ENCODE measurements at places on chromosomes 5 and 9. TPM values are rescaled to one million over a fixed set of nuclear protein-coding genes. Genes with fewer than 3 reads are reported as not detected.
A peak's percentile ranks its signal among the peaks of the same experiment; 100 is the strongest.

Gene LCN15
- total RNA-seq = not detected

Gene CDH6
- 76.6 TPM for total RNA-seq

- no peak for DNase-seq
Measured at GRCh38 chr9:117691367-117691766, 12.8 kb upstream of the TLR4 start.

- peak; percentile 42 for DNase-seq
Measured at GRCh38 chr5:109413458-109413857, 3.7 kb upstream of the PJA2 start.

DNA sequence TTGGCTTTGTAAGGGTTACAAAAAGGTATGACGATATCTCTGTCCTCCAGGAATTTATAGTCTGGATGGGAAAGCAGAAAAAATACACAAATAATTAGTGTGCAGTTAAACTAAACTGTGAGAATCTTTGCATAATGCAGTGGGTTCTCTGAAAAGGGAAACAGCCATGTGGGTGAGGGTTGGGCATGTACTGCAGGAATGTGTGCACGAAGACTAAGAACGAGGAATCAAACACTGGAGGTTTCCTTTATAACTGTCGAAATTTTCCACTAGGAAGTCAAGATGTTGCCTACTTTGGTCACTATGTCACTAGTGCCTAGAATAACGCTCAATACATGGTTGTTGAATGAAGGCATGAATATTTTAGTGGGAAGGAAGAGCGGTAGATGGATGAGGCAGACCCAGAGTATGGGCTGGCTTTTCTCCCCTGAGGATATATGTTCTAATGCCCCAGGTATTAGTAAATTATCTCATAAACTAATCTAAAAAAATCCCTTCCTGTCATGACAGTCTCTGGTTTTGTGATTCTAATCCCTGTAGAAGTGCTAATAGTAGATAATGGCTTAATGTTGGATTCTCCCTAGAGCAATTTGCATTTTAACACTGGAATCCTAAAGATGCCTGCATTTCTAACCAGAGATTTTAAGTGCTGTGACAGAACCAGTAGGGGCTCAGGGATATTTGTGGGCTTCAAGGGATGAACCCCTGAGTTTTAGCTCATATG lies 227.3 kb downstream of the NMUR2 start:
- DNase-seq = no peak

DNA sequence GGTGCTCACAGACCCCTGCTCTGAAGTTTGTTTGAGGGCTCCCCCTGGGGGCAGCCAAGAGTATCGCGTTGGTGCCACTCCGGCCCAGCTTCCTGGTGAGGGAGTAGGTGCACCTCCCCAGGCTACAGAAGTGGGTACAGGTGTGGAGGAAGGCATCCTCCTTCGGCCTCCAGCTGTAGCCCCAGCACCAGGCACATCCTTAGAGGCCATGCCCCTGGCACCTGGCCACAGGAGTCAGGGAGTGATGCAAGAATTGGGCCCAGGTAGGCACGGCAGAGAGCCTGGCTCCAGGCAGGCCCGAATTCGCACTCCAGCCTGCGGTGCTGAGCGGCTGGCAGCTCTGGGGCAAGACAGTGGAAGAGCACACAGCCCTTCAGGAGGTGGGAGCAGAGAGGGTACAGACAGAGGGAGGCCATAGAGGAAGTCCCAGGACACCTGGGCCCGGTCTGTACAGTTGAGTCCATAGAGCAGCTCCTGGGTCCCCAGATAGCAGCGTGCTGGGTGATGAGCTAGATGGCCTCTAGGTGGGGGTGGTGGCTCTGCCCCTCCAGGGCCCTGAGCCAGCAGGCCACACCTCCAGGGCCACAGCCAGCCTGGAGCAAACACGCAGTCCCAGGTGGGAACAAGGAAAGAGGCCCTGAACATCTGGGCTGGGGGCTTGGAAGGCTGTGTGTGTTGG lies 2.4 kb downstream of the SAPCD2 start:
- peak; percentile 72 for DNase-seq

- DNase-seq = no peak
Measured at GRCh38 chr5:56345352-56345751, 112.2 kb upstream of the ANKRD55 start.

GRCh38 chr5:154308443-154309370 lies 118.2 kb downstream of the GALNT10 start:
- peak; percentile 17 for DNase-seq

DNA sequence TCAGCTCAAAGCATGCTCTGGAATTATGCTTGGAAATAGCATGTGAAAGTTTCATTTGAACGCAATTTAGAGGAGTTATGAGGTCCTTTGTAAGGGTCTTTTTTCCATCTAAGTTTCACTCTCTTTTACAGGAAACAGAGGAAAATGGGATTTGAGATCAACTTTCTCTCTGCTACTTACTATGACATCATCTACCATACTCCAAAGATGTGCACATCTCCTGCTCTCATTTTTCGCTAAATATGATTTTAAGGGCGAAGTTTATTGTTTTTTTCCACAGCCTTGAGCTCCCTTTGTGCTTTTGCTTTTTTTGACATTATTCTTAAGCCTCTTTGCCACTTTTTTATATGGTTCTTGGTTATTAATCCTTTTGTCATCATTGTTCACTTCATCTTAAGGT lies 125.6 kb downstream of the NNT start:
- DNase-seq = no peak

GRCh38 chr5:74665273-74665672 lies 19.8 kb upstream of the HEXB start:
- no peak for DNase-seq

DNA sequence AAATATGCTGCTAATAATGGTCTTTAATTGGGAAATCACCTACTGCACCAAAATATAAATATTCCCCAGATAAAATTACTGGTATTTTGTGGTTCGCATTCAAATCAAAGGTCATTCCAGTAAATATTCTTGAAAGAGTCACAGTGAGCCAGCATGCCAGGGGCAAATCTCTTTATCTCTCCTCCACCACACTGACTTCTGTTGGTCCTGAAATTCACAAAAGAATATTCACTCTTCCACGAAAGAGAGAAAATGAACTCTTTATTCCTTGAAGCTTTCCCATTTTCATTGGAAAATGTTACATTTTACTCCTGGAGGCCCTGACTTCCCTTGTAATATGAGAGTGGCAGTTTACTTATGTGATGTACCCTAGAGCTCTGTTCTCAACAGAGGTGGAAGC lies 39.7 kb downstream of the ZNF366 start:
- no peak for DNase-seq

GRCh38 chr9:128636556-128637530 lies 19.8 kb downstream of the DYNC2I2 start:
- no peak for DNase-seq

DNA sequence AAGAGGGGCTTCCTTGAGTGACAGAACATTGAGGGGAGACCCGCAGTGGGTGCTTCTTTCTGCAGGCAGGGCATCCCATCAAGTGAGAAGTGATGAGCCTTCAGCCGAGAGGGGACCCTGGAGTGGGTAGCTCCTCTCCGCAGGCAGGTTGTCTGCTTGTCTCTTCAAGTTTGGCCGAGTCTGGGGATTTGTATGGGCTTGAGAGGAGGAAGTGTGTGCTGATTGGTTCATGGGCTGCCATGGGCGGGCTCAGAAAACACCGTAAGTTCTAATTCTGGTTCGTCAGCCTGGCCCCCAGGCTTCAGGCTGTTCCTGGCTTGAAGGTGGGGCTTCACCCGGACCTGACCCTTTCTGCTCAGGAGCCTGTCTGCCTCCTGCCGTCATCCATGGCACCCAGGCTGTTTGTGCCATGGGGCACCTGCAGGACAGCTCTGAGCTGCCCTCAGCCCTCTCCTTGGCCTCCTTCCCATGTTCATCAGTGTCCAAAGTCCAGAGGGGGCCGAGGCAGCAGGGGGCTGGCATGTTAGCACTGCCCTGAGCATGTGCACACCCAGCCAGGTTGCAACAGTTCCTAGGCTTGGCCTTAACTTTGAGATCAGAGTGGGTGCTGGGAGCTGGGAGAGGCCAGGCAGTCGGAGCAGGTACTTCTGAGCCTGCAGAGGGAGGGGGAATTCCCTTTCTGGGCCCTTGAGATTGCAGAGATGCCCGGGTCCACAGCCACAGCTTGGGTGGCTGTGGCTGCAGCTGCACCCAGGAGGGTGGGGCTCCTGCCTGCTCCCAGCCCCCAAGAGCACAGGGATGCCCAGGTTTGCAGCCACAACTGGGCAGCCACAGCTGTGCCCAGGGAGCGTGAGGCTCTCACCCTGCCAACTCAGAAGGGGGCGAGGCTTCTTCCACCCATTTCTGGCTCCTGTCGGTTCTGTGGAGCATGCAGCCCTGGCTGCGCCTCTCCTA lies 13.5 kb upstream of the DHFR start:
- DNase-seq = peak; percentile 44

DNA sequence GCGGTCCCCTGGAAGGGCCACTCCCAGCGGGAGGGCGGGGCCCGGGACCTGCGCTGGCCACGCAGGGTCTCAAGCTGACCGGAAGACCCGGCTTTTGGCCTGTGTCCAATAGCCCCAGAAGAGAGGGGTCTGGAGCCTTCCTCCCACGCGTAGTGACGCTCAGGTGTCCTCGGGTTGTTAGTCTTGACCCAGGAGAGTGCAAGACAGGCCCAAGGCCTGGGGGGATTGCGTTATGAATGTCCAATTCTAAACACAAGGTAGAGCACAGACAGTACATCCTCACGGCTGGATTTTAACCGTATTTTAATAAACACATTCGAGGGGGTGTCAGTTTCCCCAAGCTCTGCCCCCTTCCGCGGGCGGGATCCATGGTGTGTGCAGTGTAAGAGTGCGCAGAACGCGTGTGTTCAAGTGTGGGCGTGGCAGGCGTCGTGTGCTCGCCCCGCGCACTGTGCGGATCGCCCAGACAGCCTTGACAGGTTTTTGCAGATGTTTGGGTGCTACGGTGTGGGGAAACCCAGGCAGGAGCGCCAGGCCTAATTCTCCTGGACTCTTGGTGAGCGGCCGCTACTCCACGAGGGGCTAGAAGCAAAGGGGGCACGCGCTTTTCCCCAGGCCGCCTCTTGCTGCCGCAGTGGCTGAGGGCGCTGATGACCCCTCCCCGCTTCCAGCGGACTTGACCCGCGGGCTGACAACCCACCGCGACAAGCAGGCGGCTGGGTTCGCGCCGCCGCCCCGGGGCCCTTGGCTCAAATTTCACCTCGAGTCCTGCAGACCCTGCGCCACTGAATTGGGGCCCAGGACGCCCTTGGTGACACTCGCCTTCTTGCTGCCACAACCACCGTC lies 6.1 kb upstream of the DMRT3 start:
- DNase-seq = no peak

GRCh38 chr9:8715788-8716187 lies 916.2 kb upstream of the DMAC1 start:
- no peak for DNase-seq

Gene FBP1
- total RNA-seq = not detected

Gene HAND1
- not detected for total RNA-seq

DNA sequence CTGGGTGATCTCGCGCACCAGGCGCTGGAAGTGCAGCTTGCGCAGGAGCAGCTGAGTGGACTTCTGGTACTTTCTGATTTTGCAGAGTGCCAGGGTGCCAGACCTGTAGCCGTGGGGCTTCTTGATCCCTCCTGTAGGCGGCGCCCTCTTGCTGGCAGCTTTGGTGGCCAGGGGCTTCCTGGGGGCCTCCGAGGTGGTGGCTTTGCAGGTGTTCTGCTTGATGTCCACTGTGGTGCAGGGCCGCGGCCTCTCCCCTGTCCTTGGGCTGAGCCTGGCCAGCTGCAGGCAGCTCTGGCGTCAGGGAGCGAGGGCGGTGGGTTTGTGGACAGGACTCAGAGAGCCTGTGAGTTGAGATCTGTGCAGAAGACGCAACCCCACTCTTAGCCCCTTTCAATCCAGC lies 36.1 kb downstream of the TAF11L14 start:
- DNase-seq = no peak

Gene LRRC19
- total RNA-seq = not detected

- no peak for DNase-seq
Measured at GRCh38 chr5:117182104-117182503, 607.5 kb upstream of the SEMA6A start.

- DNase-seq = no peak
Measured at GRCh38 chr5:121885630-121886029, 33.9 kb downstream of the FTMT start.

DNA sequence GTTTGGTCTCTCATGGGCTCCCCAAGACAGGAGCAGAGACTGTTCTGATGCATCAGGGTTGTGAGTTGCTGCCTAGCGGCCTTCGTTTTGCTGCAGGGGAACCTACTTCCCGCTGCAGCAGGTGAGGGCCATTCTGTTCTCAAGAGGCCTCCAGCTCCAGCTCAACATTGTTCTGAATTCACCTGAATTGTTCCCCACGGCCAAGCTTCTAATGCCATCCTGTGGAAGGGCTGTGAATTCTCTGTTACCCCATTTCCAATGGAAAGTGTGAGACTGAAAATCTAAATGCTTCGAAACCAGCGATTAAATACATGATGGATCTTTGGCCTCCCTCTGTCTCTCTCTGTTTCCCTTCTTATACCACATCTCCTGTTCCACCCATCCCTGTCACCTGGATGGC lies 349.1 kb upstream of the DAP start:
- DNase-seq = no peak

Data from Caki2 (cell line).